HTR-8/SVneo (cell line): ENCODE measurements at places on chromosomes 11 and 22.

DNA sequence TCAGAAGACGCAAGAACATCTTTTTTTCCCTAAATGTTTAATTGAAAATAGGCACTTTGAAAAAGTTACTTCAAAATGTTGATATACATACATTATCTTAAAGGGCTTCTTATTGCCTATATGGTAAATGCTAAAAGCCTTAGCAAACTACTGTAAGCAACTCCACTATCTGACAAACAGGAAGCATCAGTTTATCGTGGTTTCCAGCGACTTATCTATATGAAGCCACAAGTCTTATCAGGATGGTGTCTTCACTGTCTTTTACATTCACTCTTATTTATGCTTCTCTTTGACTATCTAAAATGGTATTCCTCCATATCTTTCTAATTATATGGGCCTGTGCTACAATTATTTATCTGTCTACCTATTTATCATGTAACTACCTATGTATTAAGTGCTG, 2091.9 kb downstream of the LRRC4C start:
- DNase-seq, result no peak

DNA sequence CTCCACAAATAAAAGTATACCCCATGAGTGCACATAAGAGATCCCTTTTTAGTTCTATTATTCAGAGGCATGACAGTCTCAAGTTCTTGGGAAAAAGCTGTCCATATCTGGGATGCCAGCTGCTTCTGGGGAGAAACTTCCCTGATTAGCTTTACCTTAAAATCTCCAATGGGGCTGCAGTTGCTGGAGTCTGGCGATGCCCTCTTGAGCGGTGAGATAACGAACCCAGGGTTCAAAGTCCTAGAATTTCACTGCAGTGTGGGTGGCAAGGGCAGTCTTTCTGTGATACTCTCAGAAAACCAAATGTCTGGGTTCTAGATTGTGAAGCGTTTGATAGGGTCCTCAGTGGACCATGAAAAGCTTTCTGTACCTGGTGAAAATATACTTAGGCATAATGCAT, 7.4 kb upstream of the PRR33 start:
- DNase-seq, result no peak

- DNase-seq, result no peak
Measured at GRCh38 chr11:122421702-122422101, 233.8 kb upstream of the UBASH3B start.

DNA sequence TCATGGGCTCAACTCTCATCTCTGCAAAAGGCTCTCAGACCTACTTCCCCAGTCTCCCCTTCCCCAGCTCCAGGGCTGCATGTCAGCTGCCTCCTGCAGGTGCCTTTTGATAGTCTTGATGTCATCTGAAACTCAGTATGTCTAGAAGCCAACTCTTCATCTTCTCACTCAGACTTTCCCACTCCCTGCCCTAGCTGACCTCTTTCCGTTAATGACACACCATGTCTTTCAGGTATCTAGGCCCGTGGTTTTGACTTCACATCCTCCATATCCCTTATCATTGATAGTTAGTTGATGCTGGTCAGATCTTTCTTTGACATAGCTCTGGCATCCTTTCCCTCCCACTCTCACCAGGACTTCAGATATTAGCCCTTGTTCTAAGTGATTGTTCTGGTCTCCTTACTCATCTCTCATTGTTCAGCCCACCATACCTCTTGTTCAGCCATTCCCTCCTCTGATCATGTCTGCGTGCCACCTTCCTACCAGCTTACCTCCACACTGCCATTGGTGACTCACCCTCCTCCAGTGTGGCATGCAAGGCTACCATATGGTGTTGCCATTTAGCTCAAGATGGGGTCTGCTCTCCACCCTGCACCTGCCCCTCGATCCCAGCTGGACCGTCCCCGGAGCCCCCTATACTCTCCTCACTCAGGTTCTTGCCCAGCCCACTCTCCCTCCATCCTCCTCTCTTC, 18.4 kb downstream of the TTC12 start:
- DNase-seq, result no peak

DNA sequence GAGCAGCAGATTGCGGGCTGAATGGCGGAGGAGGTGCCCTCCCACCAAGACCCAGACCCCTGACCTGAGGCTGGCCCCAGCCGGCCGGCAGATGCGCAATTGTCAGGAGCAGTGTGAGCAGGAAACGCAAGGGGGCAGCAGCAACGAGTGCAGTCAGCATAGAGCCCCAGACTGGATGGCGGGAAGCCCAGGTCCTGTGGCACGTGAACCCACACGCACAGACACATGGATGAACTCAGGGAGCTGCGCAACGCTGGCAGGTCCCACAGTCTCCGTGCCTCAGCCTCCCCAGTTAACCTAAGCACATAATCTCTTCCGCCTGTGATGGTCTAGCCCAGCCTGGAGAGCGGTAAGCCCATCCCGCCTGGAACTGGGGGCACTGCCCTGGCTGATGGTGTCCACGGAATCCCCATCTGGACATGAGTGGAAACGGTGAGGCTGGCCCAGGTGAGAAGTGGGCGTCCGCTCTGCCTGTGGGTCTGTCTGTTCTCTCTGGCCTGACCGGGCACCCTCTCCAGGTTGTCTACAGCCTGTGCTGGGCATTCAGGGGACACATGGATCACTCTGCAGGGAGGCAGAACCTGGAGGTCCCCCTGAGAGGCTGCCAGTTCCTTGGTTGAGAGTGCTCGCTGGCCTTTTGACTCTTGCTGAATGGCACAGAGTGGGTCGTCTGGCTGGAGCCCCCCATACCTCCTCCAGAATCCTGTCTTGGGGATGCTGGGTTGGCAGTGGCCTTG, 626 bp upstream of the TBX10 start:
- DNase-seq, result peak; percentile 75

DNA sequence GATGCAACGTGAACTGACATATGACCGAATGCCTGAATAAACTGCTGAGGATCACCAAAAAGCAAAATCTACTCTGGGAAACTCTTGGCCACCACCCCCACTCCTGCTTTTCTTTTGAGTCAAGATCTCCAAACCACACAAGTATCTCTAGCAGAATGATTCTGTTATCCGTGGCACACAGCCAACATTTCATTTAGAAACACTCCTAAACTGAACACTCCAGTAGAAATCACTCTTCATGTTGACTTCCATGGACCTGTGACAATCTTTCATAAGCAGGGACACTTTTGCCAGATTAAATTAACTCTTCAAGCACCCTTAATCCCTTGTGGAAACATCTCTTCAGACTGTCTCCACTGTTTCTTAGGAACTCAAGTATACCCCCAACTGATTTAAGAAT, 44.4 kb downstream of the VSIG10L2 start:
- DNase-seq, result no peak

GRCh38 chr11:73761403-73761945, 600 bp upstream of the RAB6A start:
- DNase-seq, result no peak

GRCh38 chr11:40716344-40717130, 742.9 kb downstream of the LRRC4C start:
- DNase-seq, result no peak

GRCh38 chr11:124514131-124514530, 29.3 kb downstream of the OR8B12 start:
- no peak for DNase-seq

DNA sequence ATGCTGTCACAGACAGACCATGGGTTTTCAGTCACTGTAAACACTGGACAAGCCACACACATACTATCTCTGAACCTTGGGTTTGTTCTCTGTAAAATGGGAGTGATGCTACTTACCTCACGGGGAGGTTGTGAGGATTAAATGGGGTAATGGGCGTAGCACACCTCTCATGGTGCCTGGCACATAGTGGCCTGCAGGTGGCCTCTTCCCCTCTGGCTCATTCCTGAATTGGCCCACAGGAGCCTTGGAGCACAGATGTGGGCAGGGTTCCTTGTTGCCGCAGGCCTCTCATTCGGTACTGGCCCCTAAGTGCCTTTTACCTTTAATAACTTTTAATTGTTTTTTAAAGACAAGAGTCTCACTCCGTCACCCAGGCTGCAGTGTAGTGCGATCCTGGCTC, 11.7 kb downstream of the MICAL2 start:
- no peak for DNase-seq

DNA sequence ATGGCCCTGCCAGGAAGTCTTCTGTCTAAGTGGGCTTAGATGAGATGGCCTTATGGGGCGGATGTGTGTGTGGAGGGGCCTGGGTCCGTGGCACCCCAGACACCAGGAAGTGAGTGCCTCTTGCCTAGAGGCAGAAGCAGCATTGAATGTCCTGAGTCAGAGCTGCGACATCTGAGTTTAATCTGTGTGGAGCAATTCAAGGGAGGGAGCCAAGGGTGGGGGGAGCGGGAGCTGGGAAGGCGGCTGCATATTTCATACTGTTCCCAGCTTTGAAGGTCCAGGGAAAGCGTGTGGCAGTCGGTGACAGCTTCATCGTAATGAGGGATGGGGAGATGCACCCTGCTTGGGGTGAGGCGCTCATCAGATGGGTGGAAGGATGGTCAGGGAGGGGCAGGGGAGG, 73.5 kb upstream of the THY1 start:
- no peak for DNase-seq

DNA sequence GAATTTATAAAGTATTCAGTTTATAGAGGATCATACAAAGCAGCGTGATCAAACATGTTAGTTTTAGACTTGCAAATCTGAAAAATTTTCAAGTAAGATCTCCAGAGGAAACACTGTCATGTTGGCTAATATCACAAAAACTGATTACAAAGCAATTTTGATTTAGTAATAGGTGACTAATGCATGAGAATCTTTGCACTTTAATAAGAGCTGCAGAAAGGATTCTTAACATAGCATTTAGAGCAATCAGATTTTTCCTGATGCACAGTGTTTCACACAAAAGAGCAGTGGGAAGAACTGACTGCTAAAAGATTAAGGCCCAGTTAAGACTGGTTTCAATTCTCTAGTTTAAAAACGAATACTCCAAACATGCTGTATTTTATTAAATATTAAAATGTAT, 321.2 kb downstream of the GUCY1A2 start:
- DNase-seq, result no peak

- DNase-seq, result no peak
Measured at GRCh38 chr11:27205779-27206570, 157.0 kb downstream of the CCDC34 start.

DNA sequence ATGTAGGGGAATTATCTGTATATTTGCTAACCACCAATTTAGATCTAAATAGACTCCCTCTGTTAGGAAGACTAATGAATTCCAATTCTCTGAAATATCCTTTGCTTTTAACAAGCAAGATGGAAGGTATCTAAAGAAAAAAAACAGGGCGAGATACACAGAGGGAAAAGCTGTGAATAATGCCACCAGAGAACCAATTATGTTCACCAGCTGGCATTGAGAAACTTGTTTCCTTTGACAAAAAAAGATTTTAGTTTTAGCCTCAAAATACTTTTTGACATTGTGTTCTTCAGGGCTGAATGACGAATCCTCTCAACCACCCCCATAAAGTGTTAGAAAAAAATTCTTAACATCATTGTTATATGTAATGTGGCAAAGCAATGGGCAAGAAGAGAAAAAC, 19.0 kb downstream of the HTR3B start:
- DNase-seq, result no peak

- DNase-seq, result no peak
Measured at GRCh38 chr11:113685654-113686359, 20.3 kb downstream of the TMPRSS5 start.

DNA sequence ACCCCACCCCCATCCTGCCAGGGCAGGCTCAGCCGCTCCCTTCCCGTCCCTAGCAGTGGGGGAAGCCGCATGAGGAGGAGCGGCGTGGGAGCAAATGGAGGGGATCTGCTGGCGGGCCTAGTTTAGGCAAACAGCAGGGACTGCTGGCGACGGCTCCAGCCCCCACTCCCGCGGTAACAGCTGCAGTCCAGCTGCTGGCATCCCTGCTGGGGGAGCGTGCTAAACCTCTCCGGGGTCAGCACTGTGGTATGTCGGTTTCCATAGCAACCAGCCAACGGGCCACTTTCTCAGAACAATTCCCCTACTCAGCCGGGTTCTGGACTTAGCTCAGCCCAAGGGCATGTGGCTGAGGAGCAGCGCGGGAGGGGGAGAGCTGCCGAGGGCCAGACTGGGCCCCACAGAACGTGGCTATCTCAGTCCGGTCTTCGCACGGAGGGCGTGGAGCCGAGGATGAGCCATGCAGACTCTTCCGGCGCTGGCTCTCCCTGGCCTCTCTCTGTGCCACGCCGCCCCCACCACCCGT, 98.8 kb downstream of the PKNOX2 start:
- DNase-seq, result no peak

DNA sequence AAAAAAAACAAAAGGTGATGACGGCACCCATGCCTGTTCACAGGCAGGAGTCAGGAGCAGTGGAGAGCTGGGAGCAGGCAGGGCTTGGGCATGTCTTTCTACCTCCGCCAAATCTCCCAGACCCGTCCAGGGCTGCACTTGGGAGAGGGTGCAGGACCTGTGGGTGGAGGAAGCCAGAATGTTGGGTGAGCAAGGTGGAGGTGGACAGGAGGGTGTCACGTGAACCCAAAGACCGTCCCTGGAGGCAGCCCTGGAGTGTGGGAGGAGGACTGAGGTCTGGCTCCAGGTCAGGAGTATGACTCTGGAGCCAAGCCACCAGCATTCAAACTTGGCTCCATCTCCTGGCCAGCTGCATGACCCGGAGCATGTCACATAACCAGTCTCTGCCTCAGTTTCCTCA, 26.6 kb upstream of the RELT start:
- DNase-seq, result no peak

DNA sequence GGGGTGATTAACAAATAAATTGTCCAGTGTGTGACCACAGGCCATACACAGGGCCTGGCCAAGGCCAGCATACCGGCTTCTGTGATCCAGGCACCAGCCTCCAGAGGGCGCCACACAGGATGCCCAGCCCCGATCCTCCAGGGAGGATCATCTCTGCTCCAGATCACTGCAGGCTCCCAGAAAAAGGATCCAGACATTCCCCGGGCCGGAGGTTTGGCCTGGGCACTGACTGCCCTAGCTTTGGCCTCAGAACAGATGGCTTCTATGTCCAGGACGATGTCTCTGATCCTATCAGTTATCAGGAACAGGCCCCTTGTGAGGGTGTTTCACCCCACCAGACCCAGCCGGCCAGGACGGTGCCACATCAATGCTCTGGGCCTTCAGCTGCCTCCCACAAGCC, 74.5 kb upstream of the LMO1 start:
- DNase-seq, result peak; percentile 65

GRCh38 chr11:124864176-124864891, 898 bp upstream of the ROBO3 start:
- DNase-seq, result no peak

GRCh38 chr11:12771875-12772274, 97.7 kb downstream of the TEAD1 start:
- DNase-seq, result no peak

GRCh38 chr11:10051868-10052586, 242.0 kb downstream of the SBF2 start:
- no peak for DNase-seq
